ENCODE measurements at places on chromosomes 7 and 10.

DNA sequence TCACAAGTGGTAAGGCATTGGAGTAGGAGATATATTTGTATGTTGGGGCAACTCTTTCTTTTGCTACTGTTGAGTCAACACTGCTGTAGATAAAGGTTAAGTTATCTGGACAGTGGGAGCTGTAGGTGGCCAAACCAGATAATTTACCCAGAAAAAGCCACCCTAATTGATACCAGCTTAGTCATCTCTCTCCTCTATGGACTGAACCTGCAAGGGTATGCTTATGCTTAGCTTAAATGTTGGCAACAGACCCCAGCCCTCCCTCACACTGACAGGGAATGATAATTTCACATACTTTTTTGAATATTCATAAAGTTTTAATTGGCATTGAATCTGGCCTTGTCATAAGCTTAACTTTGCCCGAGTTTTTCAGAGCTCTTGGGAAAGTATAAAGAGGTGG is 66.3 kb downstream of the CREB5 start:
- DNase-seq, result no peak

GRCh38 chr7:105353752-105354328 is 34.9 kb downstream of the SRPK2 start:
- no peak for DNase-seq

DNA sequence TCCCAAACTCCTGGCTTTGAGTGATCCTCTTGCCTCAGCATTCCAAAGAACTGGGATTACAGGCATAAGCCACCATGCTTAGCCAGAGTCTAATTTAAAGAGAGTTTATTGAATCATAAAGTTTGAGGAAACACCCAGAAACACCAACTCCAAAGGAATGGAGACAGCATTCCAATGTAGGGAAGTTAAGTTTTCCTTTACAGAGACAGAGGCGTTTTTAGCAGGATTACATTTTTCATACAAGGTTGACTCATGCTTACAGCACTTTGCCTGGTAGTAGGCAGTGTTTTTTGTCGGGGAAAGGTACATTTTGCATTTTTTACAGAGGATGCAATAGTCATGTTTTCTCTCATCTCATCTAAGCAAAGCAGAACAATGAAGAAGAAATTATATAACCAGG is 18.9 kb upstream of the OPN4 start:
- no peak for DNase-seq

- no peak for DNase-seq
Observed at GRCh38 chr7:16811551-16811950, 6.8 kb upstream of the AGR2 start.

GRCh38 chr10:101780818-101781654 is 2.2 kb downstream of the NPM3 start:
- no peak for DNase-seq

GRCh38 chr10:17144757-17145156 is 15.1 kb upstream of the CUBN start:
- no peak for DNase-seq
